ENCODE measurements at places on chromosomes 7 and 10.
A peak's percentile ranks its signal among the peaks of the same experiment; 100 is the strongest.

GRCh38 chr7:32036557-32036956 lies 33.6 kb downstream of the PDE1C start:
- DNase-seq = no peak

- DNase-seq = no peak
These were observed 15.8 kb downstream of the BCL7B start for GRCh38 chr7:73541722-73542121.

- DNase-seq = no peak
These were observed 12.0 kb upstream of the NRCAM start for GRCh38 chr7:108468246-108468645.

DNA sequence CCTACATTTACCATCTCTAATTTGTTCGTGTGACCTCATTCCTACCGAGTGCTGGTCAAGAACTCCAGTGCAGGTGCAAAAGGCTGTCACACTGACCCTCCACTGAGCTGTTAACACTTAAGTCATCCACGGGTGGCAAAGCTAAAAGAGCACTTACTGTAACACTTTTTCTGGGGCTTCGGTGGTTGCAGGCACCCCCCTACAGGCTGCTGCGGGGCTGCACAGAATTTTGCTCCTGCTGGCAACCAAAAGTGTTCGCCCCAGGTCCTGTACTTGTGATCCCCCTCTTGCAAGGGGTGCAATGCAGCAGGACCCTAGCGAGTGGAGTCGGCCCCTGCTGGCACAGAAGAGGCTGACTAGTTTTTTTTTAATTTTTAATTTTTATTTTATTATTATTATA lies 298.9 kb upstream of the CNTNAP2 start:
- DNase-seq = no peak

- DNase-seq = no peak
These were observed 53.6 kb downstream of the DLD start for GRCh38 chr7:107944411-107945169.

- DNase-seq = no peak
These were observed 1265.8 kb upstream of the LRRTM3 start for GRCh38 chr10:65660006-65660405.

DNA sequence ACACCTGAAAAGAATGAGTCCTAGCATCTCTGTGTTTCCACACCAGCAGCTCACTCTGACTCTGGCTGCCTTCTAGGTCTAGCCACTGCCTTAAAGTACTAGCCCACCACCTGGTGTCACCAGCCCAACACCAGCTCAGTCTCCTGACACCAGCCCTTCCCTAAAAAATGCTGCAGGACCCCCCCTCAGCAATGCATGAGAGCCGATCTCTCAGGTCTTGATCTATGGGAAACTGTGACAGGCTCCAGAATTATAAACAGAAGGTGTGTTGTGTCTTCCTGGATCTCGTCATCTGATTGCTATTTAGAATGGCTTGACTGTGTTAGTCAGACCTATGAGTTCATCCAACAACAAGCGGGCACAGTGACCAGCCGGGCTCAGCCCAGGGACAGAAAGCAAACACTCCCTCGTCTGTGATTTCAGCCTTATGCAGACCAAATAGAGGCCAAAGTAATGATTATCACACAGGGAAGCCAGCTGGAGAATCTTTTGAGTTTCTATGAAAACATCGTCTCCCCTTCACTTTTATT lies 66.6 kb downstream of the CUBN start:
- no peak for DNase-seq

- DNase-seq = no peak
These were observed 37.1 kb downstream of the TMEM229A start for GRCh38 chr7:123995617-123996326.

GRCh38 chr7:123537026-123537642 lies 2.7 kb upstream of the IQUB start:
- no peak for DNase-seq

DNA sequence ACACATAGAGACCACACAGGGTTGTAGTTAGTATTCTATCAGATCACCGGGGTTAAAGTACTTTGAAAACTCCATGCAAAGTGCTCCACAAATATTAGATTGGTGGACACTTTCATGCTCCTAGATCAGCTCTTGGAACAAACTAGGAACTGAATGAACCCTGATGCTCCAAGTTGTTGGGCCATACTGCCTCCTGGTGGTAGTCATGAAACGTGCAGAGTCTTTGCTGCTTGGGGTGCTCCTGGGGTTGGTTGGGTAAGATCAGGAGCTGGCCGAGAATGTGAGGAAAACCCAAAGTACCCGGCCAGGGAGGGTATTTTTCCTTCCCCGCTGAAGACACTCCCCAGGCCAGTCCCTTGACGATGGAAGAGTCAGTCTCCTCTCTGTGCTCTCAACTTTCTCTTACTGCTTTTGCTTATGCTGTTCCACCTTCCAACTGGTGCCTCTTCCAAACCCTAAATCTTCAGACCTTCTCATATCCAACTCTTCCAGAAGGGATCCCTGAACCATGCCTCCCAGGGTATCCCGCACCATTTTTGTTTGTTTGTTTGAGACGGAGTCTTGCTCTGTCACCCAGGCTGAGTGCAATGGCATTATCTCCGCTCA lies 918 bp upstream of the RPEL1 start:
- peak; percentile 45 for DNase-seq

- DNase-seq = no peak
These were observed 80.7 kb downstream of the GCC1 start for GRCh38 chr7:127504715-127505114.

DNA sequence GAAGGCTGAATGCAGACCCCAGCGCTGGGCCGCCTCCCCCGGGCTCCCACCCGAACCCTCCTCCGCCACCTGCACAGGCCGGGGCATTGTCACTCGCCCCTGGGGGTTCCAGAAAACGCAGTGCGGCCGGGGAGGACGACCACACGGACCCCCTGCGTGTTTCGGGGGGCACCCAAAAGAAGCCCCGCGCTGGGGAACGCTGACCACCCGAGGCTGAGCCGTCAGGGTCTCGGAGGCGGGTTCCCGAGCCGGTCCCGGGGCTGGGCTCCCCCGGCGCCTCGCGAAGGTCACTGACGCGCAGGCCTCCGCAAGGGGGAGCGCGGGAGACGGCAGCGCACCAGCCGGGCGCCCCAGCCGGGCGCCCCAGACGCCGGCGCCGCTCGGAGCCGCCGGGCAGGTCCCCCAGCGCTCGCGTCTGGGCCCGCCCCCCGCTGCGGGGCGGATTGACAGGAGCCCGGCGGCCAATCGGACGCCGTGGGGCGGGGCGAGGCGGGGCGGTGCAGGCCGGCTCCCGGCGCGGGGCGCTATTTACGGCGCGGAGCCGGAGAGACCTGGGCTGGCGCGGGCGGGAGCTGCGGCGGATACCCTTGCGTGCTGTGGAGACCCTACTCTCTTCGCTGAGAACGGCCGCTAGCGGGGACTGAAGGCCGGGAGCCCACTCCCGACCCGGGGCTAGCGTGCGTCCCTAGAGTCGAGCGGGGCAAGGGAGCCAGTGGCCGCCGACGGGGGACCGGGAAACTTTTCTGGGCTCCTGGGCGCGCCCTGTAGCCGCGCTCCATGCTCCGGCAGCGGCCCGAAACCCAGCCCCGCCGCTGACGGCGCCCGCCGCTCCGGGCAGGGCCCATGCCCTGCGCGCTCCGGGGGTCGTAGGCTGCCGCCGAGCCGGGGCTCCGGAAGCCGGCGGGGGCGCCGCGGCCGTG lies at the start of gene BAMBI:
Gene BAMBI (plus strand): TSS at position 554 of the 920 bp plus-strand sequence. CDS start 377 bp downstream, outside the sequence.
- peak; percentile 86 for DNase-seq

DNA sequence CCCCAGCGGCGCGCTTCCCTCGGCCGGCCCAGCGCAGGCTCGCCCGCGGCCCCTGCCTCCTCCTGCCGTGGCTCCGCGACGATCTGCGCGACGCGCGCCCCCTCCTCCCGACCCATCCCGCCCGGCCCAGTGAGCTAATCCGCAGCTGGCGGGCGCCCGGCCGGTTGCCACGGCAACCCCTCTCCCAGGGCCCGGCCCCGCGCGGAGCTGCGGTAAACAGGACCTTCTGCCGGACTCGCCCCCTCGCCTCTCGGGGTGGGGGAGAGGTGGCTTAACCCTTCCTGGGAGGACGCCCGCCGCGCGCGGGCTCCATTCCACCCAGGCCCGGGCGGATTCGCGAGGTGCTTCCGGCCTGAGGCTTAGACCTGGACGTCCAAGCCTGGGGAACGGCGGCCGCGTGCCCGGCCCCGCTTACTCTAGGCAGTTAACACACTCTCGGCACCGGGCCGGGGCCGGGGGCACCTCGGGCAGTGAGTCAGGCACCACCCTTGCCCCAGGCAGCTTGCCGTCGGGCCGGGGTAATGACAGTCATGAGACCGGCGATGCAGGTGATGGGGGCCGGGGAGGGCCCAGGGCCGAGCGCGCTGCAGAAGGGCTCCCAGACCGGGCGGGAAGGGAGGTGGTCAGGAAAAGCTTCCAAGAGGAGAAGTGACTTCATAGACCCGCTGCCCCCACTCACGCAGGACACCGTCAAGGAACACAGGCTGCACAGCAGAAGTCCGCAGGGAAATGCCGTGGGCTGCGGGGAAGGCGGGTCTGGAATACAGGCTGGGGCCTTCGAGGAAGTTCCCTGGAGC lies at the start of gene DENND2A:
Gene DENND2A (minus strand): TSS at position 87 of the 797 bp plus-strand sequence. CDS start 38,416 bp downstream, outside the sequence.
- no peak for DNase-seq

DNA sequence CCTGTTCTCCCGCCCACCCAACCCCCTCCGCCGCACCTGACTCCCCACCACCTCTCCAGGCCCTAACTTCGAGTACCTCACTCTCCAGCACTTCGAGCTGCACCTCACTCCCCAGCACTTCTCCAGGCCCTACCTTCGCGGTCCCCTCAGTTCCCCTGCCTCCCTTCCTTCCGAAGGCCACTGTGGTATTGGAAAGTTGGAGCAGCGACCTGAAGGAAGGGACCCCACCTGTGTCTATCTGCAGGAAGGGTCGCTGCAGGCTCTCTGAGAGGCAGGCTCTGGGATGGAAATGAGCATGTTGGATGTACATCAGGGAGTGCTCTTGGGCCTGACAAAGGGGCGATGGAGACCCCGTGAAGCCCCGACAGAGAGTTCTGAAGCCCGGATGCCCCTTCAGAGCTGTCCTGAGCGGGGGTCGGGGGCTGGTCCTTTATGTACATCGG lies 122.2 kb downstream of the PRKAG2 start:
- DNase-seq = no peak

GRCh38 chr7:43879477-43879876 lies 10.2 kb upstream of the MRPS24 start:
- no peak for DNase-seq

GRCh38 chr7:16083931-16084330 lies 337.4 kb downstream of the CRPPA start:
- DNase-seq = no peak

DNA sequence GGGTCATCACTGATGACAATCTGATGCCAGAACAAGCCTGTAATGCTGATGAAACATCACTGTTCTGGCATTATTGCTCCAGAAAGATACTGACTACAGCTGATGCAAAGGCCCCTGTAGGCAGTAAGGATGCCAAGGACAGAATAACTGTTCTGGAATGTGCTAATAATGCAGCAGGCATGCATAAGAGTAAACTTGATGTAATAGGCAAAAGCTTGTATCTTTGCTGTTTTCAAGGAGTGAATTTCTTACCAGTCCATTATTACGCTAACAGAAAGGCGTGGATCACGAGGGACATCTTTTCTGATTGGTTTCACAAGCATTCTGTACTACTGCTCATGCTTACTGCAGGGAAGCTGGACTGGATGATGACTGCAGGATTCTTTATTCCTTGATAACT lies 18.7 kb downstream of the LCOR start:
- no peak for DNase-seq

GRCh38 chr10:71316056-71316785 lies 2.8 kb upstream of the SLC29A3 start:
- DNase-seq = no peak

GRCh38 chr7:132840199-132840598 lies 241.7 kb downstream of the CHCHD3 start:
- no peak for DNase-seq

DNA sequence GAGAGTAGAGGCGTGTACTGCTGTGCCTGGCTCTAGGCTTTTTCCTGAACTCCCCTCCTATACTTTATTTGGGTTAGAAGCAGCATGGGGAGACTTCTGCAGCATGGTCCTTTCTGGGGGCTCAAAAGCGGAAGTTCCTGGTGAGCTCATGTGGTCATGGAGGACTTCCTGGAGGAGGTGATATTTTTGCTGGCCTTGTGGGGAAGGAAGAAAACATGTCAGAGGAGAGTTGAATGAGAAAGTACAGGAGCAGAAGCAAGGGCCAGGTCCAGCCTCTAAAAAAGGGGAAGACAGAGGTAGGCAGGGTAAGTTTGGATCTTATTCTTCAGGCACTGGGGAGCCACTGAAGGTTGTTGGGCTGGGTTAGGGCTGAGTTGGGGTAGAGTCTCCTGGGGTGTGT lies 45.5 kb downstream of the CASTOR2 start:
- no peak for DNase-seq

GRCh38 chr7:52021343-52021742 lies 704.7 kb upstream of the COBL start:
- DNase-seq = no peak

DNA sequence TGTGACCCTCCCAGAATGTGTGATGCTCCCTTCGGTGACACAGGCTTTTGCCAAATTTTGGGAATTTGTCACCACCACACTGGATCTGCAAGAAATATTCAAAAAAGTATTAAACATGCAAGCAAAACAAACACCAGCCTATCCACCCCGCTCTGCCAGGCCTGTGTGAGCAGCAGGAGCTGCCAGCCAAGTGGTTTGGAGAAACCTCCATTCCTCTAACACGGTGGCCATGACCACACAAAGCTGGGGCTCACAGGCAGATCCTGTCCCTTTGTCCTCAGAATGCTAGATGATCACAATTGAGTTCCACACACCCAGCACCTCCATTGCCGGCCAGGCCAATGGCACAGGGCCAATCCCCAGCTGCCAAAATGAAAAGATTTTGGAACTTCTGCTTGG lies 261.9 kb upstream of the PPP2R2D start:
- no peak for DNase-seq

DNA sequence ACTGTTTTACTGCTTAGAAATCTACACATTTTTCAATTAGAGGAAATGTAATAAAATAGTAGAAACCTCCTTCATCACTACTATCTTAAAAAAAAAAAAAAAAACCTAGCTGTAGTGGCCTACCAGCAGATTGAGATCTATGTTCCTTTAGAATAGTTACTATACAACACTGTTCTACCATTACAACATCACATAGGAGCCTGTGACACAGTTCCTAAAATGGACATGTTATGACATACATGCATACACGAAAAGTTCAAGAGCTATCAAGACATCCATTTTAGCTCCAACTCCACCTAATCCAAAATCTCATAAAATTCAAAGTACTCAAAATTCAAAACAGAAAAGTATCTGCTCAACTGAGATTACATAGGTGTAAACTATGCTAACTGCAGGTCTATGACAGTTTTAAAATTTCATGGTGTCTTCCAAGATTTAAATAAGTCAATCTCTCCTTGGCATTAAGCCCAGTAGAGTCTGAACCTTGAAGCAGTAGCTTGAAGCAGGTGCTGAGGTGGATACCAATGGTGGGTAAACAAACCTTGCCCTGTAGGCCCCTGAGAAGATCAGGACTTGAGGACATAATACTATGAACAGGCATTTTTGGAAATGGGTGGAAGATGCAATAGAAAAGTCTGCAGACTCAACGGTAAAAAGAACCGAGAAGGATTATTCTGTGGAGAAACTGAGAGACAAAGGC lies 17.0 kb downstream of the CACUL1 start:
- DNase-seq = no peak

GRCh38 chr10:77713521-77714280 lies 76.1 kb upstream of the KCNMA1 start:
- no peak for DNase-seq

Data from activated T-cell treated with anti-CD3 and anti-CD28 coated beads for 24 hours (primary cell).